NCI-H1105 (cell line): ENCODE measurements at places on chromosomes 3 and 15.

DNA sequence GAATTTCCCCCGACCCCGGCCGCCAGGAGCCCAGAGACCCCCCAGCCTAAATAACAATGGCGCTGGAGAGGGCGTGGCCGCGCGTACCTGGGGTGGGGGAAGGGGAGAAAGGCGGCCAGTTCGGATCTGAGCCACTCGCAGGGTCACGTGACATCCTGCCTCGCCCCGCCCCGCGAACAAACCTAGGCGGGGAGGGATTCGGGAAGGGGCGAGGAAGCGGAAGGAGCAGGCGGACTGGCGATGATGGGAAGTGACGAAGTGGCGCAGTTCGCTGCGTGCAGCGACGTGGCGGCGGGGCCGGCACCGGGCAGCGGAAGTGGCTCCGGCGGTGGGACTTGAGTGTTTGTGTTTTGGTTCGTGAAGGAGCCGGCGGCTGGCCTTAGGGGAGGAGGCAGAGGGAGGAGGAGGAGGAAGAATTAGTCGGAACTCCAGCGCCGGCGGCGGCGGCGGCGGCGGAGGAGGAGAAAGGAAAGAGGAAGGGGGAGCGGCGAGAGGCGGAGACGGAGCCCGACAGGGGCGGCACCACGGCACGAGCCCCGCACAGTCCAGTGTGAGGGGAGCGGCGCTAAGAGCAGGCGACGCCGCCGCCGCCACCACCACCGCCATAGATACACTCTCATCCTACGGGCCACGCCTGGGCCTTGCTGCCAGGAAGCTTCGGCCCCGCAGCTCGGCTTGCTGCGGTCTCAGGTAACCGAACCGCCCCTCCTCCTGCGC, at the start of gene RAB5A:
Gene RAB5A (plus strand): TSS at position 266 of the 717 bp plus-strand sequence. CDS start 3,802 bp downstream, outside the sequence.
- DNase-seq = peak; percentile 95

GRCh38 chr15:88476635-88477060, 9.1 kb downstream of the MRPS11 start:
- DNase-seq = peak; percentile 39

DNA sequence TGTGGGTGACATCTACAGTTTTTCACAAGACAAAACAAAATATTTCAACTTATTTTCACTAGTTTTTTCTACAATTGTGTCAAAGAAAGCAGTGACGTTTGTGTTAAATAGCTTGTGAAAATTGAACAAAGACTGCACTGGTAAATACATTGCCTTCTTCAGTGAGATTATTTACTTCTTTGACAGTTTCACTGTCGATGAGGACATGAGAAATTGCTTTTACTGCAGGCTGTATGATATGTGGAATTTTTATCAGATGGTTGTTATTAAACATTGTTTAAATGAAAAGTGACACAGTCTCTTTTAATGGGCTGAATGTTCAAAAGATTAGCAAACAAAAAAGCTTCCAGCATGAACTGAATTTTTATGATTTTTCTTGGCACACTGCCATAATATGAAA, 773.9 kb upstream of the CADM2 start:
- peak; percentile 10 for DNase-seq

DNA sequence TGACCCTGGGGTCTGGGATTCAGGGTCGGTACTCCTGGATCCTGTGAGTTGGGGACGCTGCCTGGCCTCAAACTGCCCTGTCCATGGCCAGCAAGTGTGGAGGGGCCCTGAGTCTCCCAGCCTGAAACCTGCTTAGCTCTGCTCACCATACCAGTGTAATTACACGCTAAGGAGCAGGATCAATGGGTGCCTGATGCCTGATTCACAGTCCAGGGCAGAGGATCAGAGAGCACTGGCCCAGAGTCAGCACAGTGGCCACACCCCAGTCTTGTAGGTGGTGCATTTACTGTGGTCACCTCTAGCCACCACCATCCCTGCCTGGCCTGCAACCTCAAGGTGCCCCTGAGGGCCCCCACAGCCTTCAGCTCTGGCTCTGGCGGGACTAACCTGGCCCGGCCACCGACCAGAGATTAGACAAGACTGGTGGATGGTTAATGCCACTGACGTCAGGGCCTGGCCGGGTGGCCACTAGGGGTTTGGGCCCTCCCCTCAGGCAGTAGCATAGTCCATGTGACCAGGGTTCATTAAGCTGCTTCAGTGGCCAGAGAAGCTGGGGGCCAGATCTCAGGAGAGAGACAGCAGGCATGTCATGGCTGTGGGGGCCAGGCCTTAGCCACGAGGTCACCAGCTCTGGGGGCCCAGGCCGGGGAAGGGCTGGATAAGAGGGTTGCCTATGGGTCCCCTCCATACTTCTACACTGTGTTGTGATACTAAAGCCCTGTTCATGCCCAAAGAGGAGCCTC, 3.3 kb upstream of the SLC38A3 start:
- no peak for DNase-seq

- DNase-seq = no peak
Observed at GRCh38 chr3:180267202-180267843, 230.6 kb upstream of the PEX5L start.

DNA sequence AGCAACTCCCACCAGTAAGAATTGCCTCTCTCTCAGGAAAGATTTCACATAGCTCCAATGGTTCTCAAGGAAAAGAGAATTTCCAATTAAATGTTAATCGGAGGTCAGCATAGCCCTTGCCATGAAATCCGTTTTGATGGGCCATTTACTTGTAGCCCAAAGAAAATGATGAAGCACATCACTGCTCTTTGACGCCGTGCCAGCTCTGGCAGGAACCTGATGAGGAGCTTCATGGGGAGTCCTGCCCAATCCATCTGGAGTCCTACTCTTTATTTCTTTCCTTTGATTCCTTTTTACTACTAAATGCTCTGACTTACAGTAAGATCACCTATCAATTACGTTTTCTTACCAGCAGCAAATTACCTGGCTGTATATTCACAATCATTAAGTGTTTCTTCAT, 84.7 kb downstream of the FGF12 start:
- no peak for DNase-seq

DNA sequence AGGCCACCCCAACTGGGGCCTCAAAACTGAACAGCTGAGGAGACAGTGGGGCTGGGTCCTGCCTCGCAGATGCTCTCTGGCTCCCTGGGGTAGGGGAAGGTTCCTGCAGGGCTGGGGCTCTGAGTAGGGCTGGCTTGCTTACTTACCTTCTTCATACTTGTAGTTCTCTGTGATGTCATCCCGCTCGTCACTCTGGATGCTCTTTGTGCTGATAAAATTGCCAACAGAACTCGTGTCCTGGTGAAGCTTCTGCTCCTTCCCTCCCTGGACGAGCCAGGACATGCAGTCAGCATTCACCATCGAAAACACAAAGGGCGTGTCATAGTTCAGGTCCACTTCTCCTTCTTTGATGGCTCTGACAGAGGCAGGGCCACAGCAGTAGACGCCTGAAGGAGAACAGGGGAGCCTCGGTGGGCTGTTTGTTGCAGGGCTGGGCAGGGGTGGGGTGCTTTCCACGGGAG, 17.9 kb upstream of the EPB42 start:
- DNase-seq = no peak

- no peak for DNase-seq
Observed at GRCh38 chr3:122969585-122970469, 57.7 kb downstream of the SEMA5B start.
